Peyer's patch (tissue), 4 donors: ENCODE measurements at places on chromosomes 3 and 15. TPM values are rescaled to one million over a fixed set of nuclear protein-coding genes. Genes with fewer than 3 reads are reported as not detected.

THPO gene
- total RNA-seq, result not detected

TRIM42 gene
- not detected for total RNA-seq

PDE8A gene
- 69.0 TPM for total RNA-seq

SLCO3A1 gene
- 4.6 TPM for total RNA-seq

SNTN gene
- total RNA-seq, result not detected

DNA sequence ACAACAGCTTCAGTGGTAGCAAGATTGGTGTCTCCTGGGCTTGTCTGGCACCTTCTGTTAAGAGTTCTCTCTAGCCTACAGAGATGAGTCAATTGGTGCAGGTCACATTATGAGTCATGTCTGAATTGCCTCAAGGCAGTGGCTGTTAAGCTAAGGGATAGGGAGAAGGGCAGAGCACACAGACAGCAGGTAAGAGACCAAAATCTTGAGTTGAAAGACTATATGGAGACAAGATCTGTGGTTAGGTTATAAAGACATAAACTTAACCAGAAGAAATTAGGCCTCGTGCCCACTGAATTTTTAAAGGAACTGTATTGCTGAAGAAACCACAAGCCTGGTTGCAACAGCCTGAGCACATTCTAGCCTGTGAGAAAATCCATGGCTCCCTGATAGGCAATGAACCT, 19.2 kb upstream of the KPNA1 start:
- no peak overlapping the region for H3K27ac ChIP-seq
- H3K4me1 ChIP-seq, result no peaks in the 10 kb centered on the region
- no peaks in the 10 kb centered on the region for H3K27me3 ChIP-seq
- DNase-seq, result no peak

GRCh38 chr3:52021489-52022268, 26.0 kb upstream of the RPL29 start:
- no peak overlapping the region for H3K4me3 ChIP-seq
- no peaks in the 10 kb centered on the region for H3K4me1 ChIP-seq
- peak overlapping the region; percentile 39 for H3K27ac ChIP-seq
- H3K27me3 ChIP-seq, result no peaks in the 10 kb centered on the region

GRCh38 chr15:54364961-54365360, 386.7 kb downstream of the UNC13C start:
- H3K4me3 ChIP-seq, result no peak overlapping the region
- H3K27me3 ChIP-seq, result no peaks in the 10 kb centered on the region
- no peak for DNase-seq
- H3K4me1 ChIP-seq, result no peaks in the 10 kb centered on the region

- H3K27ac ChIP-seq, result no peak overlapping the region
- no peak for DNase-seq
- no peak overlapping the region for H3K4me3 ChIP-seq
- H3K36me3 ChIP-seq, result no peaks in the 10 kb centered on the region
- no peaks in the 10 kb centered on the region for H3K4me1 ChIP-seq
Measured at GRCh38 chr3:31305340-31305739, 227.4 kb upstream of the STT3B start.

DNA sequence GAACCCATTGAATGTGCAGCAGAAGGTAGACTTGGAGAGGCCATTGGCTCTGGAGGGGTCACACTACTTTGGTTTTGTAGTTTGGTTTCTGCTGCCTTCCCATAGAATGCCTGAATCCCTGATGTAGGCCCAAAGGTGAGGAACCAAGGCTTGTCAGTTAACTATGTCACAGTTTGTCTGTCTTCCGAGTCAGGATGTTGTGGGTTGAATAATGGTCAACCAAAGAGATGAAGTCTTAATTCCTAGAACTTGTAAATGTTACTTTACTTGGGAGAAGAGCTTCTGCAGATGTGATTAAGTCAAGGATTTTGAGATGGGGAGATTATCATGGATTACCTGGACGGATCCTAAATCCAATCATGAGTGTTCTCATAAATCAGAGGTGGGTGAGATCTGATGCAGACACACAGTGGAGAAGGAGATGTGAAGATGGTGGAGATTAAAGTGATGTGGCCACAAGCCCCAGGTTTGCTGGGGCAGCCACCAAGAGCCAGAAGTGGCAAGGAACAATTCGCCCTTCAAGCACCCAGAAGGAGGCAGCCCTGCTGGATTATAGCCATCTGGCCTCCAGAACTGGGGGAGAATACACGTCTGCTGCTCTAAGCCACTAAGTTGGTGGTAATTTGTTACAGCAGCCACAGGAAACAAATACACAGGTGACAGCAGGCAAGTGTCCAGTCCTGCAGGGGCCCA, 2.3 kb upstream of the CCR8 start:
- no peak for DNase-seq
- H3K27ac ChIP-seq, result no peak overlapping the region
- H3K4me1 ChIP-seq, result no peaks in the 10 kb centered on the region
- no peaks in the 10 kb centered on the region for H3K36me3 ChIP-seq
- no peak overlapping the region for H3K4me3 ChIP-seq

DNA sequence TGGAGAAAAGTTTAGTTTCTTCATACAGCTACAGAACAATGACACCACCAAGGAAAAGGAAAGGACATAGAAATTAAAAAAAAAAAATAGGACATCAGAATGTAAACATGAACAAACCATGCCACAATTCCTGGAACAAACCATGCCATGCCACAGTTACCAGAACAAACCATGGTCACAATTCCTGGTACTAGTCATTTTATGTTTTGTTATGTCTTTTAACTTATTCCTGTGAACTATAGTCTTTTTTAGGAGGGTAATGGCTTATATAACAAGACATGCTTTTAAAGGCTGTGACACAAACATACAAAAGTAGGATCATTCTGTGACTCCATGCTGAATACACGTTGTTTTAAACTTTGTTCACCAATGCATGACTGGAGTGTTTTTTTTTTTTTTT, 42.8 kb downstream of the CD47 start:
- no peaks in the 10 kb centered on the region for H3K27me3 ChIP-seq
- no peak overlapping the region for H3K4me3 ChIP-seq
- H3K27ac ChIP-seq, result no peak overlapping the region
- DNase-seq, result no peak

- H3K4me1 ChIP-seq, result no peaks in the 10 kb centered on the region
- no peak overlapping the region for H3K4me3 ChIP-seq
- no peak overlapping the region for H3K27ac ChIP-seq
- no peak for DNase-seq
- no peaks in the 10 kb centered on the region for H3K27me3 ChIP-seq
- no peaks in the 10 kb centered on the region for H3K36me3 ChIP-seq
Measured at GRCh38 chr3:195227871-195228270, 43.1 kb downstream of the XXYLT1 start.
